CD4-positive, alpha-beta T cell treated with Interleukin-21 for 1 hour (primary cell): ENCODE measurements at places on chromosomes 2 and 18.

DNA sequence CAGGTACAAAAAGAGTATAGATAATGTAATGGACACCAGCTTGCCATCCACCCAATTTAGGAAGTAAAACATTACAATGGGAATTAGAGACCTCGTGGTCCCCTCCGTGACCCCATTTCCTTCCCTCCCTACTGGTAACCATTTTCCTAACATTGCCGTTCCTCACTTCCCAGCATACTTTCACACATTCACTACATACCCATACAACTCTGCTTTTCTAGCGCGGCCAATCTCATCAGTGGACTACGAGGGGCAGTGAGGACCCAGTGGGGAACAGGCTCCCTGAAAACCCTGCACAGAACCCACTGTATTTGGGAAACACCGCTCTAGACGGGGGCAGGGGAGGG lies 1.1 kb downstream of the ENOSF1 start:
- DNase-seq: no peak

DNA sequence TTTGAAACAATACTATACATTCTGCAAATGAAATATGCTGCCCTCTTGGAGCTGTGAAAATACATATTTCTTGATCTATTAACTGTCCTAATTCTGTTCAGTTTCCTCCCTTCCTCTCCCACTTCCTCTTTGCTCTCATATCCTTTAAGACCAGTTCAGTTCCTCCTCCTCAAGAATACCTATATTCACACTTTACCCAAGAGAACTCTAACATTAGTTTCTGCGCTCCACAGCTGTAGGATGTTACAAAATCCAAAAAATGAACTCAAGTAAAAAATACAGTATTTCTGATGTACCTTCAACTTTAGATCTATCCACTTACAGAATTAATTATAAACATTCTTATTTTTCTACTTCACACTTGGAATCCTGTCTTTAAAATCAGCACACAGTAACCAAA lies 5.4 kb downstream of the ITSN2 start:
- no peak for DNase-seq

DNA sequence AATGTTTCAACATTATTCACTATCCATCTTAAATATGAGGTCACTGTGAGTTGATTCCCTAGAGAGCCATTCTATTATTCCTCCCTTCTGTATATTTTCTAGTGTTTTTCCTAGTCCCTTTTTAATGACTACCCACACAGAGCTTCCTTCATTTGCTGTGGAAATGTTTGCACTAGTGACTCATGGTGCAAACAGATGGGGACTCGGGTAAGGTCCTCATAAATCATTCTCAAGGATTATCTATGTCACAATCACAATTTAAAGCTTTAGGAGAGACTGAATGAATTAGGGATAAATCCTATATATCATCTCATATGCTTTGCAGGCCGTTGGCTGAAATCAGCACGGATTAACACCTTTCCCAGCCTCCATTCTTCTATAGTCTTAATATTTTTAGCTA lies 159.6 kb downstream of the DCC start:
- no peak for DNase-seq

DNA sequence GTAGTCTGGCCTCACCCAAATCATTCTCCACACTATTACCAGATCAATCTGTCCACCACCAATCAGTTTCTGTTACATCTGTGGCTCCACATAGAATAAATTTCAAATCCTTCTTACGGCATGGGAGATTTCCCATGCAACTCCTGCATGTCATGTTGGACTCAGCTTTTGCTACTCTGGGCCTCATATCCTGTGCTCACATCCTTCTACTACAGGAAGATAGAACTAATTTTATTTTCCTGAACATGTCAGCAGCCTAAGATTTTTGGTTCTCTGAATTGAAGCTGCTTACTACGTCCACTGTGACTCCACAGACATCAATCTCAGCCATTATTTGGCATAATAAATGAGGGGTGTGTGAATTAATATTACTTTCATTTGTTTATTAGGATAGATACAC lies 181.1 kb downstream of the CCDC85A start:
- DNase-seq: no peak

GRCh38 chr2:51629406-51629805 lies 597.5 kb upstream of the NRXN1 start:
- no peak for DNase-seq

DNA sequence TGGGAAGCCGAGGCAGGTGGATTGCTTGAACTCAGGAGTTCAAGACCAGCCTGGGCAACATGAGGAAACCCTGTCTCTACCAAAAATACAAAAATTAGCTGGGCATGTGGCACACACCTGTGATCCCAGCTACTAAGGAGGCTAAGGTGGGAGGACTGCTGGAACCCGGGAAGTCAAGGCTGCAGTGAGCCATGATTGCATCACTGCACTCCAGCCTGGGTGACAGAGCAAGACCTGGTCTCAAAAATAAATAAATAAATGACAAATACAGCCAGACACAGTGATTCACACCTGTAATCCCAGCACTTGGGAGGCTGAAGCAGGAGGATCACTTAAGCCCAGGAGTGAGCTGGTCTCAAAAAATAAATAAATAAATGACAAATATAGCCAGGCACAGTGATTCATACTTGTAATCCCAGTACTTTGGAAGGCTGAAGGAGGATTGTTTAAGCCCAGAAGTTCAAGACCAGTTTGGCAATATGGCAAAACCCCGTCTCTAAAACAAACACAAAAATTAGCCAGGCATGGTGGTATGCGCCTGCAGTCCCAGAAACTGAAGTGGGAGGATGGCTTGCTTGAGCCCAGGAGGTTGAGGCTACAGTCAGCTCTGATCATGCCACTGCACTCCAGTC lies 6.2 kb downstream of the KANSL3 start:
- DNase-seq: no peak

DNA sequence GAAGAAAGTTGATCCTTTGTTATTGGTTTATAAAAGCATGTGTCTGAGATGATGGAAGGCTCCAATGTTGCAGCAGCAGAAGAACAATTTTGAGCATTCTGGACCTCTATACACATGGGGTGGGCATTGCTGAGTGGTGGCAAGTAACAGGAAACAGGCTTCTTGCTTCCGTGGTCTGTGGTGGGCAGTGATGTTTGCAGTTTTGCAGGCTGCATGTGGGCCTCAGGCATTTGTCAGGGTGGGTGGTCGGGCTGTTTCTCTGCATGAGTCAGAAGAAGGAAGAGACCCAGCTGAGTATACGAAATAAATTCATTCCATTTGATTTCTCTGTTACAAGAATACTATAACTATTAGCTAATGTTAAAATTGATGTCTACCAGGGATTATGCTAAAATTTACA lies 239.5 kb upstream of the COL3A1 start:
- DNase-seq: no peak

DNA sequence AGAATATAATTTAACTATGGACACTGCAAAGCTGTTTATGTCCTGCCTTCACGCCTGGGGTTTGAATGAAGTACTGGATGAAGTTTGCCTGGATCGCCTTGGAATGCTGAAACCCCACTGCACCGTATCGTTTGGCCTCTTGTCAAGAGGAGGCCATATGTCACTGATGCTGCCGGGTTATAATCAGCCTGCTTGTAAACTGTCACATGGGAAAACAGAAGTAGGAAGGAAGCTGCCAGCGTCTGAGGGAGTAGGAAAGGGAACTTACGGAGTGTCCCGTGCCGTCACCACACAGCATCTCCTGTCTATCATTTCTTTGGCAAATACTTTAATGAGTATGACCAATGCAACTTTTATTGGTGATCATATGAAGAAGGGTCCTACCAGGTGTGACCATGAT lies 105.8 kb downstream of the WDR7 start:
- DNase-seq: no peak
